ENCODE measurements at places on chromosomes 11 and 22.

- no peak for DNase-seq
These were observed 157.4 kb downstream of the BUD13 start for GRCh38 chr11:116615211-116615865.

- no peak for DNase-seq
These were observed 7.0 kb downstream of the MMP10 start for GRCh38 chr11:102773386-102773785.

- DNase-seq, result no peak
These were observed 279.9 kb upstream of the B3GAT1 start for GRCh38 chr11:134691985-134692384.

DNA sequence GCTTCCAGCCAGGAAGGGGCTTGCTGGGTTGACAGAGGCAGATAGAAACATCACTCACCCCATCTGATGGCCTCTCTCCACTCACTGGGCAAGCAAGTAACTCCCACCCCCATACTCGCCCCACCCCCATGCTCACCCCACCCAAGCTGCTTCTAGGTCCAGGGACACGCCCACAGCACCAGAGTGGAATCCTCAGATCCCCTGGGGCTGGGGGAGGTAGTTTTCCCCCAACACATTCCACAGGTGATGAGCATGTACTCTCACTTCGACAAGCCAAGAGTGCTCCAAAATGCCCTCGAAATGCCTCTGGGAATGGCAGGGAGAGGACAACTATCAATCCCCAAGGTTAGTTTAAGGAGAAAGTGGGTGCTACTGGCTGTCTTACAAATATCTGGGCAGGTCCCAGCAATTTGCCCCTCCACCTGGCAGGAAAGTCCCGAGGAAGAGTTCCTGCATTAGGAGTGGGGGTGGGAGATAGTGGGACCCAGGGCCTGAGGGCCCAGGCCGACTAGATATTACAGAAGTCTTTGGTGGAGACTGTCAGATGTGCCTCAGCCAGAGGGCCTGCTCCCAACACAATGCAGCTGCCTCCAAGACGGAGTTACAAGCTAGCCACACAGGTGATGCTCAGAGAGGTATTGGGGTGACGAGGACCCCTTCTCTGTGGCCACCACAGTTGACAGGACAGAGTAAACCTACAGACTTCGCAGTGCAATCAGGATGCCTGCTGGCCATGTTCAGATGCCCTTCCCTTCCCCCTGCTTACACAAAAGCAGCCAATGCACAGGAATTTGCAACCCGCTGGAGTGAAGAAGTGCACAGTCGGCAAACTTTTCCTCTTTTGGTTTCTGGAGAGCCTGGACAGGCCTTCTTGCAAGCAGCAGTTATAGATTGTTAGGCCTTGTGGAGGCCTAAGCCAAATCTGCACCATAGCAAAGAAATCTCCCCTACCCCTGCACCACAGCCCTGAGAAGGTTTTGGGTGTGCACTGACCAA is 2.9 kb upstream of the LMO1 start:
- no peak for DNase-seq

DNA sequence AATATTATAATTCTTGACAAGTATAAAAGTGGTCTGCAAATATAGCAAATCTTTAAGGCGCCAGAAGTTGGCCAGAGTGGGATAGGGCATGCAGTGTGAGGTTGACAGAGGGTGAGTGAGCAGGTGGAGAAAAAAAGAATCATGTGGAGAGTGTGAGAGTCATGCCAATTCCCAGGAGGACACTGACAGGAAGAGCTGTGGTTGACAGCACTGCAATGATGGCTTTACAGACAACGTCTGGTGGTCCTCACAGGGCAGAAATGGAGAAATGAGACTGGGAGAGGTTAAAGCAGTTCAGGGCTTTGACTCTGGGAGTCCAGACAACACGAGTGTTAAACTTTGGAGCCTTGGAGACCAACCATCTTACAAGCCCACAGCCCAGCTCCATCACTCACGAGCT is 34.9 kb downstream of the SERPIND1 start:
- DNase-seq, result no peak

DNA sequence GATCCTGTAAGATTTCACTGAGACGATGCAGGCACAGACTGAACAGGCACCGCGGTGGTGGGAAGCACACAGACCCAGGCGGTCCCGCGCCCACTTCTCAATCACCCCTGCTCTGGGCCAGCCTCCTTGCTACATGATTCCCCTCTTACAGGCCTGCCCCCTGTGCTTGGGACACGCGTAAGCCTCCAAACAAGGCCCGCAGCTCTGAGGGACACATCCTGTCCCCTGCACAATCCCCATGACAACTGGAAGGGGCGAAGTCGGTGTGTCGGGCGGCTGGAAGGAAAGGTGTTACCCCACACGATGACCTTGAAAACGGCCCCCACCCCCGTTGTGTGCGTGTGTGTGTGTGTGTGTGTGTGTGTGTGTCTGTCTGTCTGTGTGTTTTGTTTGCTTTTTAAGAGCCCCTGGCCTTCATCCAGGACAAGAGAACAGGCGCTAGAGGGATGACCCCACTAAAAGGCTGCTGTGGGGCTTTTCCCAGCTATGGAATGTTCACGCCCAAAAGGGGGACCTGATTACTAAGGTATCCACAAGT is 13.1 kb downstream of the CELSR1 start:
- no peak for DNase-seq

DNA sequence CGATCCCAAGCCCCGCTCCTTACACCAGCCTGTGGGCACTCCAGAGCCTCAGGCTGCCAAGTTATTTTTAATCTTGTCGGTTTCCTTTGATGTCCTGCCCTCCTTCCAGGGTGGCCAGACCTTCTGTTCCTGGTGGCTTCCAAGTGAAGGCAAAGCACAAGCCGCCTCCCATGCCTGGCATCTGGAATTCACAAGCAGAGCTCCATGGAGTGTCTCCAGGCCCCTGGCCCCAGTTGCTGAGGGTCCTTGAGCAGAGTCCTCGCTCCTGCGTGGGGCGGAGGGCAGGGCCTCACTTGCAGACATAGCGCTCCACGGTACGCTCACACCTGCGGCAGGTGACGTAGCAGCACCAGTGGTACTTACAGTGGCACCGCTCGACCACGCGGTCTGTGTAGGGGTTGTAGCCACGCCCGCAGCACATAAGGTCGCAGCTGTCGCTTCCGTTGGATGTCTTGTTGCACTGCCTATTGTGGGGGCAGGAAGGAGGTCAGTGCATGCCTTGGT is 19.5 kb downstream of the WNT11 start:
- no peak for DNase-seq

DNA sequence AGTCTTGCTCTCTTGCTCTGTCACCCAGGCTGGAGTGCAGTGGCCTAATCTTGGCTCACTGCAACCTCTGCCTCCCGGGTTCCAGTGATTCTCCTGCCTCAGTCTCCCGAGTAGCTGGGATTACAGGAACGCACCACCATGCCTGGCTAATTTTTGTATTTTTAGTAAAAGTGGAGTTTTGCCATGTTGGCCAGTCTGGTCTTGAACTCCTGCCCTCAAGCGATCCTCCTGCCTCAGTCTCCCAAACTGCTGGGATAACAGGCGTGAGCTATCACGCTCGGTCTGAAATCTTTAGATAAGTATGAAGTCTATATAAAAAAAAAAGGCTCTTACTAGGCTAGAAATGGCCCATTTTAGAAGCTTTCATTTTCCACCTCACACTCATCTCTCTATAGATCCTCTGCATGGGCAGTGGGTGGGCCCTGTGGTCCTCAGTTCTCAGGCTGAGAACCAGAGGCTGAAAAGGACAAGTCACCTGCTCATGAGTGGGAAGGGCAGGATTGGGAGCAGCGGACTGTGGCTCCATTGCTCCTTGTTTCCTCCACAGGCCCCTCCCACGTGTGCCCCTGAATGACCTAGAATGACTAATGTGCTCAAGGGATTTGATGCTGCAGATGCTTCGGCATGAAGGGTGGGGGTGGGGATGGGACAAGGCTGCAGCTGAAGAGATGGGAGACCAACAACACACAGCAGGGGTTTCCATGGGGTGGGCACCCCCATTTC is 19.8 kb upstream of the PRAME start:
- peak; percentile 25 for DNase-seq

GRCh38 chr11:127862406-127862805 is 725.0 kb downstream of the ETS1 start:
- peak; percentile 50 for DNase-seq

GRCh38 chr11:9565822-9566560 is 7.5 kb upstream of the WEE1 start:
- peak; percentile 94 for DNase-seq

DNA sequence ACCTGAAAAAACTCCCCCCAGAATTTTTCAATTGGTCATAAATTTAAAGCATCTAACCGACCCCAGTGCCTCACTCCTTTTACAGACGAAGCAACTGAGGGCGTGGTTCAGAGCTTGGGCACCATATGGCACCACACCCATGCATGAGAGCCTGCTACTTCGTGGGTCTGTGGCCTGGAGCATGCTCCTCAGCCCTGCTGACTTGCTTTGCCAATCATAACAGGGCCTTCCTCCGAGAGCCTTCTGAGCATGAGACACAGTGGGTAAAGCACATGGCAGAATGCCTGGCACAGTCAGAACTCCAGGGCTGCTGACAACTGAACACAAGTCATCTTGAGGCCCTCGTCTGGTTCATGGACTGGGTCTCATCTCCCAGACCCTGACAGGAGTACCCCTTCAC is 33.3 kb downstream of the HIRA start:
- no peak for DNase-seq

DNA sequence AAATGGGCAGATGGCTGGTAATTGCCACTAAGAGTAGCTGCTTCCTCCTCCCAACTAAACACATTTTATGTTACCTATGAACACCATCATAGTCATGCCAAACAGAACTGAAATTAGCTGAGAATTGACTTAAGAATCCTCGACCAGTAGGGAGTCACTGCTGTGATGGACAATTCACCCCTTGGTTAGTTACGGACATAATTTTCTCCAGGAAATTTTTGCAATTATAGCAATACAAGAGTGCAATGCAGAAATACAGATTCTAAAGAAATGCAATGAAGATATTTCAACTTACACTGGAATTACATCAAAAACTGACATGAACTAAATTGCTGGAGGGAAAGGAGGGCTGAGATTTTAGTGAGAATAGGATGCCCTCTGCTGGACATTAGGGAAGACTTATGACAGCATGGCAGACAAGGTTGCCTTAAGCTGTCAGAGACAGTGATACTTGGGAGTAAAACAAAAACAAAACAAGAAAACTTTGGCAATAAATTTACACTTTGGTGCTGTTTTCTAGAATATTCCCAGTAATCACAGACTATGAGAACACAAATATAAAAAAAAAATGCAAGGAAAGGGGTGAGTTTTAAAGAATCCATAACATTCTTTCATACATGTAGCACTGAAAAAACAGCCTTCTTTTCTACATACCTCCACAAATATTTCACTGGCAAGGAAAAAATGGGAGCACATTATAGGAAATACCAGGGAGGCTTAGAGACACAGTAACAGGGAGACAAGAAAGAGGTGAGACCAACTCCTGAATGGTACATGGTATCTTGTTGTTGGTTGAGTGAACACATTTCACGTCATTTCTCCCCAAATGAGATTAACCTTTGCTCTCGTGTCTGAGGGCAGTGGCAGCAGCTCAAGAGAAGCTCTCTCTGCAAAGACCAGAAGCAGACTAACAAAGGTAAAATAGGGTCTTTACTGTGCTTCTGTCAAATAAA is 11.2 kb upstream of the PPP2R1B start:
- peak; percentile 57 for DNase-seq

DNA sequence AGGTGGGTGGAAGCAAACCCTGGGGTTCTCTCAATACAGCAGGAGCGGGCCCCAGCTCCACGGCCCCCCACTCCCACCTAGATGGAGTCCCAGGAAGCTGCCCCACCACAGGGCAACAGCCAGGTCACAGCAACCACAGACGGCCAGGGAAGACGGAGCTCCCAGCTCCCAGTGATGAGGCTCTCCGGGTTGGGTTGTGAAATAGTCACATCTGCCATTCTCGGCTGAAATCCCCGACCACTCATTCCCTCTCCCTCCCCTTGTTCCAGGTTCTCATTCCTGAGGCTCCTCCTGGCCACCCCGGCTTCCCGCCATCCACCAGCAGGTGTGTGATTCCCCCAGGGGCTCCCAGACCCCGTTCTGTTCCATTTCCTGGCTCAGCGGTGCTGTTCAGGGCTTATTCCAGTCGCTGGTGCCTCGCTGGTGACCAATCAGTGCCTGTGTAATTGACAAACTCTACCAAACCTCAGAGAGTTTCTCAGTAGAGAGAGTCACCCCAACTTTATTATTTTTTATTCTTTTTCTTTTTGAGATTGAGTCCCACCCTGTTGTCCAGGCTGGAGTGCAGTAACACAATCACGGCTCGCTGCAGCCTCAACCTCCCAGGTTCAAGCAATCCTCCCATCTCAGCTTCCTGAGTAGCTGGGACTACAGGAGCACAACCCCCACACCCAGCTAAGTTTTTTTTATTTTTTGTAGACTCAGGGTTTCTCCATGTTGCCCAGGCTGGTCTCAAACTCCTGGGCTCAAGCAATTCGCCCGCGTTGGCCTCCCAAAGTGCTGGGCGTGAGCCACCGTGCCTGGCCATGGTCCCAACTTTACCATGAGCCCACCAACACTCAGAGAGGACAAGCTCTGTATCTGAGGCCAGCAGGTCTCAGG is 63.2 kb downstream of the SHANK2 start:
- DNase-seq, result no peak

- DNase-seq, result no peak
These were observed 2.7 kb upstream of the CHST1 start for GRCh38 chr11:45667929-45668680.

DNA sequence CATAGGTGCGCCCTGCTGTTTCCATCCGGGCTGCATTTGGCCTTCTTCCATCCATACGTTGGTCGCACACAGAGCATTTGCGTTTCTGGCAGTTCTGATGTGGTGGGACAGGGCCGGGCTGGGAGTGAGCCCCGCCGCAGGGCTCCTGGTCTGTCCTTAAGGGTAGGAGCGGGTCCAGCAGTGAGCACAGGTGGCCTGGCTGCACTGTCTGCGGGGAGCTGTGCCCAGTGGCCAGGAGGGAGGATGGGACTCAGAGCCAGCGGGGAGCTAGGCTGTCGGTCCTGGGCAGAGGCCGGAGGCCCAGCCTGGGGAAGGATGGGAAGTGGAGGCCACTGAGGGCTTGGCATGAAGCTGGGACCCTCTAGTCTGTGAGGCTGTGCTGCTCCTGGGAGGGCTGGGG is 385.1 kb downstream of the TBC1D22A start:
- no peak for DNase-seq

- DNase-seq, result no peak
These were observed 105.8 kb downstream of the ARHGAP20 start for GRCh38 chr11:110606415-110606814.

GRCh38 chr22:48177631-48178030 is 1415.2 kb downstream of the TBC1D22A start:
- DNase-seq, result no peak

GRCh38 chr11:88179141-88179540 is 3.9 kb upstream of the RAB38 start:
- DNase-seq, result peak; percentile 59

DNA sequence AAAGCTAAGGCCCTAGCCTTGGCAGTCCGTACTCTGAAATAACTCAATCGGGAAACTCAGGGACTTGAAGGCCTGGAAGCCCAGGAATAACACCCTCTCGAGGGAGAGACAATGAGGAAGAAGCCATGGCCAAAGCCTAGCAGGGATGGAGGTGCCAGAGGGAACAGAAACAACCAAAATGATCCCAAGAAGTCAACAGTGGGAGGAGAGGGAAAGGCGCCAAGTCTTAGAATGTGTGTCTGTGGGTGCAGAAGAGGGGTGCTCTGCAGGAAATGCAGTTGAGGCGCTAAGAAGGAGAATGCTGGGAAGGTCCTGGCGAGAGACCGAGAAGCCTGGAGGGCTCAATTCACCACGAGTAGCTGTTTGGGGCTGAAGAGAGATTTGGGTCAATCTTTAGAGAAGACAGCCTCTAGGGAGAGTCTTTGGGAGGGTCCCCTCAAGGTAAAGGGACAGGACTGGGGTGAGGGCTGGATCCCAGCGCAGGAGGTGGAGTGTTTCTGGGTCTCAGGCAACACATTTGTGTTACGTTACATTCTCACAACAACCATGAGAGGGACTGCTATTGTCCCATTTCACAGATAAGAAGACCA is 760 bp upstream of the MAPK8IP1 start:
- DNase-seq, result no peak

Measured in RWPE1 (cell line).